Aorta (tissue), 5 donors: ENCODE measurements at places on chromosomes 13 and 19. TPM values are rescaled to one million over a fixed set of nuclear protein-coding genes. Genes with fewer than 3 reads are reported as not detected.

DNA sequence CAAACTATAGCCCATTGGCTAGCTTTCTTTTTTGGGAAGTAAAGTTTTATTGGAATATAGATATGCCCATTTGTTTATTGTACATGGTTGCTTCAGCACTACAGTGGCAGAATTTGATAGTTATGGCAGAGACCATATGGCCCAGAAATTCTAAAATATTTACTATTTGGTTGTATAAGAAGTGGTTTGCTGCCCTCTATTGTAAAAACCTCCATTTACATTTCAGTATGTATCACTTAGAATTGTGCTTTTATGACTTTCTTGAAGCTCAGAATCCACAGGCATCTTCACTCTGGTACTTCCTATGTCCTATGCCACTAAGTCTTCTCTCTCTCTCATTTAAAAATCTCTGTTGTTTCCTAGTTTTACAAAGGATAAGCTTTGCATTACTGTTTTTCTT, 37.7 kb downstream of the DLEU7 start:
- H3K4me1 ChIP-seq = no peaks in the 10 kb centered on the region
- DNase-seq = no peak
- H3K36me3 ChIP-seq = no peaks in the 10 kb centered on the region
- no peak overlapping the region for H3K4me3 ChIP-seq
- no peaks in the 10 kb centered on the region for H3K27me3 ChIP-seq
- H3K27ac ChIP-seq = no peak overlapping the region

DNA sequence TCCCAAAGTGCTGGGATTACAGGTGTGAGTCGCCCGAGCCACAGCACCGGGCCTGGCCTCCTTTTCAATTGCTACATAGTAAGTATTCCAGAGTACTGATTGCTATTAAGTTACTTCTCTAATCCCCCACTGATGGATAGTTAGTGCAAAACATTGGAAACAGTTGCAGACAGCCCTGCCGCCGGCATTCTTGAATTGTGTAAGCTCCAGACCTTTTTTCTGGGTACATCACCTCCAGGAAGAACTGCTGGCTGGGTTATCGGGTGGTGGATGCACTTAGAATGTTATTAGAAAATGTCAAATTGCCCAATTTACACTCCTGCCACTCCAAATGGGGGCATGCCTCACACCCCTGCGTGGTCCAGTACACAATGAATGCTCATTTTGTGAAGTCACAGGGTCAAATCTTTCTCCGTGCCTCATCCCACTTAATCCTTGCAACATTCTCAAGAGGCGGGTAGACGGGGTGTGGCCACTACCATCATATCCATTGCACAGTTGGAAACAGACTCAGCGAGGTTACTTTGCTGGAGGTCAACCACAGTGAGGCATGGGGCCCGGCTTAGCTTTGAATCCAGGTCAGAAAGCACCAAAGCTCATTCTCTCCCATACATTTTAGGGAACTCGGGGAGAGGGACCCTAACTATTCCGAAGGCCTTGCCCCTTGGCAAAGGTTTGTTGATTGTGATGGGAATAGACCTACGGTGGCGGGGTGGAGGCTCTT, 1.0 kb upstream of the KDM4B start:
- H3K27me3 ChIP-seq = no peaks in the 10 kb centered on the region
- H3K27ac ChIP-seq = no peak overlapping the region

DNA sequence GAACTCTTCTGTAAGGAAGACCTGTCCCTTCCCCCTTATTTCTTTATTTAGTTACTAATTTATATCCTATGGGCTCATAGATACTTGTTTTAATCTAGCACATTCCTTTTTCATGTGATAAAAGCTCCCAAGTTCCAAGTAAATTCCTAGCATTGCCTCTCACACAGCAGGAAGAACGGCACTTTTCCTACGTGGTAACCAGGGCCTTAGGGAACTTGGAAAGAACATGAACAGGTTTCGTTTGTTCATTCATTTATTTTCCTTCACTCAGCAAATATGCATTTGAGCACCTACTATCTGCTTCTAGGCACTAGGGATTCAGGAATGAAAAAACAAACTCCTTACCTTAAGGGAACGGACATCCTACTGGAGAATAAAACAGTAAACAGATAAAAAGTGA, 125.1 kb downstream of the SIPA1L3 start:
- H3K4me1 ChIP-seq = no peaks in the 10 kb centered on the region
- no peak for DNase-seq
- no peaks in the 10 kb centered on the region for H3K27me3 ChIP-seq
- no peak overlapping the region for H3K4me3 ChIP-seq
- no peaks in the 10 kb centered on the region for H3K36me3 ChIP-seq

- no peaks in the 10 kb centered on the region for H3K4me1 ChIP-seq
- no peaks in the 10 kb centered on the region for H3K27me3 ChIP-seq
- H3K4me3 ChIP-seq = no peak overlapping the region
These were observed 127.0 kb downstream of the UGGT2 start for GRCh38 chr13:95926231-95926630.

The ZNF567 gene
- 11.2 TPM for total RNA-seq

The IRF2BP1 gene
- 17.7 TPM for total RNA-seq

The NLRP7 gene
- not detected for total RNA-seq

The TTYH1 gene
- total RNA-seq = 2.2 TPM

The ATXN8OS gene
- total RNA-seq = not detected

The IGFL2 gene
- not detected for total RNA-seq

The MVB12A gene
- total RNA-seq = 28.5 TPM
